T-helper 1 cell (primary cell): ENCODE measurements at places on chromosomes 12 and 14.
A peak's percentile ranks its signal among the peaks of the same experiment; 100 is the strongest.

DNA sequence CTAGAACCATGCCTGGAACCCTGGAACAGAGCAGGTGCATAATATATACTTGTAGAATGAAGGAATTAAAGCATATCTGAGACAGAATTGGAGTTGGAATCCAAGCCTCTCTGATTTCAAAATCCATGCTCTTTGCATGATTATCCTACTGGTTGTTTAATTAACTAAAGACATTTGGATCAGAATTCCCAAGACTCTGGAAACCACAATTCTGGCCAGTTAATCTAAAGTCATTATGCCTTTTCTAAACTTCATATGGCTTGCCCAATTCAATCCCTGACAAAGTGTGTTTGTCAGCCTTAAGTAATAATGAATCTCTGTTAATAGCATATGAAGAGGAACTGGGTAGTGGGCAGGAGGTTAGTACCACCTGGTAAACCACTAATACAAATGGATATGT is 422.6 kb downstream of the ATP23 start:
- DNase-seq: no peak

DNA sequence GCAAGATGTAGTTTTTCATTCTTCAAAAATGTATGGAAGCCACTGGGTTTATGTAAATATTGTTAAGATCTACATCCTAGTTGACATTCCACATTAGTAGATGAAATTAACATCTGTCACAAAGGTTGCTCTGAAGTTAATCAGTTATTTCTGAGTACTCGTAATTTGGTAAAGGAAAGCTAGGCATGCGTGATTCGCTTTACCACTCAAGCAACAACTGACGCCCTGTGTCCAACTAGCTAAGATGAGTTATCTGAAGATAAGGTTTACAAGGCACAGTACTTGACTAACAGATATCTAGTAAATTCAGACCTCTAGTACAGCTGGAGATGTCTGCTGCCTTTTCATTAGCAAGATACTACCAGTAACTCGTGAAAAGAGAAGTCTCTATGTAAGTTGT is 14.1 kb downstream of the PRKD1 start:
- no peak for DNase-seq

GRCh38 chr12:114687802-114688201 is 3.8 kb upstream of the TBX3 start:
- no peak for DNase-seq

DNA sequence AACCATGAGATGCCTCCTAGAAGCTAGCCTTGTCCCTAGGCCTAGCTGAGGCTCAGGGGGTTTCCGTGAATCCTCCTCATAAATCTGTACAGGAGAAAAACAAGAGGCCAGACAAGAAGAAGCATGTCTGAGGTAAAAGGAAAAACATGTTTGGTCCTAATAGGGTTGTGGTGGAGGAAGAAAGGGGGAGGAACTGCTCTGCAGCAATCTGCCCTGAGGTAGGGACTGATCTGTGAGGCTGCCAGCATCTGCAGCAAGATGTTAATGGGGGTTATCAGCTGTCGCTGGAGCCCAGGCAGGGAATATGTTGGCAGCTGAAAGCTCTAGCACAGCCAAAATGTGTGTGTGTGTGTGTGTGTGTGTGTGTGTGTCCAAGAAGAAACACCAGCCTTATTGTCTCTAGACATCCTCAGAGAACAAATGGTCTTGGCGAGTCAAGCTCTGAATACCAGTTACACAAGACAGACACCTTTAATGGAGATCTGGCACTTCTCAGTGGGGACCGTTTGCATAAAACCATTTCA is 218.5 kb downstream of the NUAK1 start:
- no peak for DNase-seq

- DNase-seq: peak; percentile 85
Observed at GRCh38 chr12:24838531-24838950, 110.4 kb downstream of the BCAT1 start.

- peak; percentile 56 for DNase-seq
Observed at GRCh38 chr12:12582193-12582881, 19.7 kb upstream of the DUSP16 start.

DNA sequence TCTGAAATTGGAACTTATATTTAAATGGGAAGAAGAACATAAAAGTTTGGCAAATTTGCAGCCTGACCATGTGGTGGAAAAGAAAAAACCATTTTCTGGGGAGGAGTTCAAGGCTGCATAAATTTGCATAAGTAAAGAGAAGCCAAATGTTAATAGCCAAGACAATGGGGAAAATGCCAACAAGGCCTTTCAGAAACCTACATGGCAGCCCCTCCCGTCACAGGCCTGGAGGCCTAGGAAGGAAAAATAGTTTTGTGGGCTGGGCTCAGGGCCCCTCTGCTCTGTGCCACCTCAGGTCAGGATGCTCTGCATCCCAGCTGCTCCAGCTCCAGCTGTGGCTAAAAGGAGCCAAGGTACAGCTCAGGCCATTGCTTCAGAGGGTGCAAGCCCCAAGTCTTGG is 67.6 kb upstream of the CCDC60 start:
- no peak for DNase-seq

GRCh38 chr12:73221398-73221797 is 949.2 kb downstream of the TRHDE start:
- DNase-seq: no peak

DNA sequence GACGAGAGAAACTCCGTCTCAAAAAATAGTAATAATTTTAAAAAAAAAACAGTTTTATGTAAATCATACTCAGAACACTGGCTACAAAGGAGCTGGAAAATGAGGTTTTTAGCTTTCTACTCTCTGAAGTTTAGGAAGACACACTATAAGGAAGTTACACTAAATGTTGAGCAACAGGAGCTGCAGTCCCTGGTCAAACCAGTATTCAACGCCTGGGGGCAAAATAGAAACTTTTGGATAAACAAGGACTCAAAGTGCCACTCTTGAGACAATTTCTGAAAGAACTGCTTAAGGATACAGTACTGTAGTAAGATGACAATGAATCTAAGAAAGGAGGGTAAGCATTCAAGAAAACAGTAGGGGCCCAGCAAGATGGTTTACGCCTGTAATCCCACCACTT is 29.3 kb downstream of the ACTR6 start:
- DNase-seq: no peak
